ENCODE measurements at places on chromosomes 11 and 22. TPM values are rescaled to one million over a fixed set of nuclear protein-coding genes. Genes with fewer than 3 reads are reported as not detected.

DNA sequence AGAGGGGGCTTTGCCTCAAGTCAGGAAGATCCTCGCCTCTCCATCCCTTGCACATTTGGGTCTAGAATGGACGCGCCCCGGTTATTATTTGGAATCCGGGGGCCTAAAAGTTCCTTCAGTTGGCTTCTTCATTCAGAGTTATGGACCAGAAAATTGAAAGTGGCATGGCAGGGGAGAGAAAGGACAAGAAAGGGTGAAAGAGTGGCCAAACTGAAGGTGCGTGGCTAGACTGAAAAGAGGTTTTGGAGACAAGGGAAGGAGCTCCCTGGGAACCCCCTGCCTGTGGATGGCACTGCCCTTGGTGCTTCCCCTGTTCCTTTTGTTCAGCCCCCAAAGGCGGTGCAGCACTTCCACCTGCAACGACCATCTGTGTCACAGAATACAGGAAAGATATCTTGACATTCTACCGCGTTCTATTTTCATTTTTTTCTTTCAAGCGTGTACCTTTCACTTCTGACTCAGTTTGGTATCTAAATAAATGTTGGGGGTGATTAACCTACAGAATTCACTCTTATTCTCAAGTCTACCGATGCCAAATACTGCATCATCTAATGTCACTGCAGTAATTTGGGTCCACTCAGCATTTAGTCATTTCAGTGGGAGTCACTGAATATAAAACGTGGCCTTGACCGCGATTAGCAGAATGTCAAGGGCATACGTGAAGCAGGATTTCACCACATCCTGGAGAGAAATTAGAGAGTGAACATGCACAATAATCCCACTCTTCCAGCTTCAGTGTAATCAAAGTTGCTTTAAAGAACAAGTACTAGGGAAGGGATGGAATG is 88.1 kb upstream of the ARHGAP32 start:
- DNase-seq: no peak

DNA sequence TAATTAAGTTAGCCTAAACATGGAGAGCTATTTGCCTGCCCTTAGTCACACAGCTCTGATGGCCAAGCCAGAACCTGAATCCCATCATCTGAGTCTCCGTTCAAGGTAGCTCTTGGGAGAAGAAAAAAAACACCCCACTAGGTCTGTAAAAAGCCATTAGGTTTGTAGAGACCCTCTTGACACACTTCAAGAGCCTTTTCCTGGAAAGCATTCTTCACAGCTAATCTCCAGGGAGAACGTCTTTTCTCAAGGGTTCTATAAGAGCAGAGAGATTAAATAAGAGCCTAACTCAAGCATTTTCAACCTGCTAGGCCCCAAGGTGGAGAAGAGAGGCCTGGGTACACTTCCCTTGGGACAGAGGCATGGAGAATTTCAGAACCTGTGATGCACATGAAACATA is 61.6 kb upstream of the NAV2 start:
- DNase-seq: no peak

GRCh38 chr11:65488273-65489034 is 10.4 kb upstream of the MALAT1 start:
- peak; percentile 69 for DNase-seq

- no peak for DNase-seq
Measured at GRCh38 chr11:119335091-119335654, 846 bp downstream of the RNF26 start.

DNA sequence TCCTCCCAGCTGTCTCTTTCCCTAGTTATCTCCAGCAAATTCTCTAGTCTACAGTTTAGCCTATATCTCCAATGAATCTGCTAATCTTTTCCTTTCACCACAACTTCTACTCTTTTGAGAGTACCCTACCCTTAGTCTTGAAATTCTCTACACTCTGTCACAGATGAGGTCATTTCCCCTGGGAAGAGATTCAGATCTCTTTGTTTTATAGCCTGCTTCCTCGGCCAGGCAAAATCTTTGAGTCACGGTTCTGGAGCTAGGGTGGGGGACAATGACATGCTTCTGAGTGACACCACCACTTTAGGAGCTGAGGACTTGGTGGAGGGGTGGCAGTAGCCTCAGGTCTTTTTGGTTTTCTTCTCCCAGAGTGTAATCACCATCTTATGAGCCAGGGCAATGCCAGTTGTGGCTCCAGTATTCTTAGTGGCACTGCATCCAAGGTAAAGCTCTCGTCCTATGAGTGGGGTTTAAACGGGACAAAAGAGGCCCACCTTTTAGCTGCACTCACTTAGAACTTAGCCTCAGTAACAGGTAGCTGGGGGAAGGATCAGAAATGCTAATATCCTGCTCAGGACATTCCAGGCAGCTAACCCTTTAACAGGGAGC is 98.5 kb upstream of the RRM1 start:
- no peak for DNase-seq

GRCh38 chr22:29948385-29948769 is 65.4 kb downstream of the MTMR3 start:
- DNase-seq: no peak

GRCh38 chr11:19311308-19312030 is 70.7 kb upstream of the E2F8 start:
- peak; percentile 36 for DNase-seq

- no peak for DNase-seq
Measured at GRCh38 chr22:30838111-30838510, 130.5 kb downstream of the MORC2 start.

- no peak for DNase-seq
Measured at GRCh38 chr11:45907911-45908370, 870 bp upstream of the FREY1 start.

DNA sequence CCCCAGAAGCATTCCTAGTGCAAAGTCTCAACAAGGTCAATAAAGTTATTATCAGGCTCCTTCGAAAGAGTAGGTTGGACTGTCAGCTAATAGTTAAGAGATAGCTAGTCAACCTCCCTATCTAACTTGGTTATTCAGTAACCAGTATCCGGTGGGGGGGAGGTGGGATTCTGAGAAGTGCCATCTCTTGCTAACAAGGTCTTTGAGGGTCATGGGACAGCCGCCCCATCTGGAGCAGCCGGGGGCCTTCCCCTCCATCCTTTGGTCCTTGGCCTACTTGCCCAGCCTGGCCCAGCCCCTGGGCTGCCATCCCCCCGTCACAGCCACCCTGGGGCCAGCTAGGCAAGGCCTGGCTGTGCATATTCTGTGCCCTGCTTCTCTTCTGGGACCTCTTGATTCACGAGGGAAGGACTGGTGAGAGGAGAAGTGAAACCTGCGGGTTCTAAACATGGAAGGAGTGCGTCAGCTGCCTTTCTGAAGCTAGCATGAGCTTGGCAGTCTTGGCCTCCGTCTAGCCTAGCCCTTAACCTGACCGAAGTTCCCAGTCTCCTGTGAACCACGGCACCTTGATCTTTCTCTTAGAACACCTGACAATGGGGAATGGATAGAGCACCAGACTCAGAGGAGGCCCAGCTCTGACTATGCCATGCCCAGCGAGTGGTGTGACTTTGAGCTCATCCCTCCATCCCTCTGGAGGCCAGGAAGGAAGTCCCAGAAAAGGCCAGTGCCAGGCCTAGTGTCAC is 9.3 kb downstream of the SLC37A2 start:
- no peak for DNase-seq

DNA sequence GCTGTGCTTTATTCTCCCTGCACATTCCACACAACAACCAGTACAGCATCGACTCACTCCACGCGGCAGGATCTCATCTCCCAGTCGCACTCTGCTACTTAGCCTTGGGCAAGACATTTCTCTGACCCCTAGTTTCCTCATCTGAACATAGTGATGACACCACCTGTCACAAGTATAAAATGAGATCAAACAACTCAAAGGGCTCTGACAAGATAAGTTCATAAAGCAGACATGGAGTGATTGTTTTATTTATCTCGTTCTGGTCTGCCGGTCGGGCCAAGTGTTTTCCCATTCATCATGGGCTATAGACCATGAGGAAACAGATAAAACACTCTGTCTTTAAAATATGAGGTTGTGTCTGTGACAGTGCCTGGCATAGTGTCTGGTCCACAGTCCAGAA is 35.0 kb downstream of the DSCAML1 start:
- DNase-seq: peak; percentile 8

DNA sequence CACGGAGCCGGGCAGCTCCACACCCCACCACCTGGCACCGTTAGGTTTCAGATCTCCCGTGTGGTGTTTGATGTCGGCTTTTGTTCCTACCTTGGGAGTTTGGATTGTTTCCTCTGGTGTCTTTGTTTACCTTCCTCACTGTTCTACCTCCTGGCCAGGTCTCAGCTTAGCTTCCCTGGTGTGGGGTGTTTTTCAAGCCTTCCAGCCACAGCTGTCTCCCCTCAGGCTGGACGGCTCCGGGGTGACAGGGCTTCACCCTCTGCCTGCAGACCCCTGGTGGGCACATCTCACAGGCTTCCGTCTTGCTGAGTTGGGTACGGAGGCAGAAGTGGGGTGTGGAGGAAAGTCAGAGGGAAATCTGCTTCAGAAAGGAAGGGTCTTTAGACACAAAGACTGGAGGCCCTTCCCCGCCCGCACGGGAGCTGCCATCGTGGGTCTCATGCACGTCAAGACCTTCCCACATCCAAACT is 59.6 kb upstream of the EMID1 start:
- DNase-seq: no peak

DNA sequence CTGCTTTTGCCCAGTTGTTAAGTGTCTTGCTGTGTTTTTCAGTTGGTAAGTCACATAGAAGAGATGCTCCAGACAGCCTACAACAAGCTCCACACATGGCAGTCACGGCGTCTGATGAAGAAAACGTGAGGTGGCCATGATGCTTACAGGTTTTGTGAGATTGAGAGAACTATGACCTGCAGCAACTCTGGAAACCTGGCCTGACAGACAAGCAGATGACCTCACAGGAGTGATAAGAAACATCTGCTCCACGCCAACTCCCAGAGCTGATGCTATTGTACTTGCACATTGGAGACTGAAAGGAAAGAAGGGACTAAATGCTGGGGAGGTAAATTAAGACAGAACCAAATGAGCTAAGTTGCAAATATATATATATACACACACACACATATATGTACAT is 28.6 kb upstream of the LDHA start:
- no peak for DNase-seq

DNA sequence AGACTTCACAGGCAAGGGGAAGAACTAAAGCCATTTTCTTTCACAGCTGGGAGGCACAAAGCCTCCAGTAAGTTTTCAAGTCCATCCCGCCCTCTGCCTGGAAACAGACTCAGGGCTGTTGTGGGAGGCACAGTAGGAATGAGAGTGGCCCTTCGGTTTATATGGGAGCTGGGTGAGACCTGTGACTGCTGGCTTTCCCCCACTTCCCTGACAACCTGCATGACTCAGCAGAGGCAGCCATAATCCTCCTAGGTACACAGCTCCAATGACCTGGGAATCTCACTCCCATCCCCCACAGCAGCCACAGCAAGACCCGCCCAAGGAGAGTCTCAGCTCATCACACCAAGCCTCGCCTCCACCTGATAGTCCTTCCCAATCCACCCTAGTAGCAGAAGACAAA is 12.1 kb upstream of the TMEM45B start:
- DNase-seq: peak; percentile 14

- no peak for DNase-seq
Measured at GRCh38 chr11:122220321-122220720, 104.3 kb upstream of the BLID start.

DNA sequence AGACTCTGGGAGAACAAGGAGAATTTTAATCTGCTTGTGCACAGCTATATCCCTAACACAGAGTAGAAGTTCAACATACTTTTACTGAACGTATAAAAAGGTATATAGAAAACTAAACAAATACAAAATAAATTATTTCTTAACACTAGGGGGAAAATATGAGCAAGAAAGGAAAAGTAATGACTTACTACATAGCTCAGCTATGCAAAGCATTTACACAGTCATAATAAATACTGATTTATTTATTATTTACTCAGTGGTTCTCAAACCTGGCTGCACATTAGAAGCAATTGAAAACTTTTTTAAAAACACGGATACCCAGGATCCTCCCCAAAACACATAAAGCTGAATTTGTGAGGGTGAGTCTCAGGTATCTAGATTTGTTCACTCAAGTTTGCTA is 182.5 kb downstream of the TTC28 start:
- peak; percentile 14 for DNase-seq

- DNase-seq: no peak
Measured at GRCh38 chr22:38455530-38456271, 702 bp upstream of the KCNJ4 start.

DNA sequence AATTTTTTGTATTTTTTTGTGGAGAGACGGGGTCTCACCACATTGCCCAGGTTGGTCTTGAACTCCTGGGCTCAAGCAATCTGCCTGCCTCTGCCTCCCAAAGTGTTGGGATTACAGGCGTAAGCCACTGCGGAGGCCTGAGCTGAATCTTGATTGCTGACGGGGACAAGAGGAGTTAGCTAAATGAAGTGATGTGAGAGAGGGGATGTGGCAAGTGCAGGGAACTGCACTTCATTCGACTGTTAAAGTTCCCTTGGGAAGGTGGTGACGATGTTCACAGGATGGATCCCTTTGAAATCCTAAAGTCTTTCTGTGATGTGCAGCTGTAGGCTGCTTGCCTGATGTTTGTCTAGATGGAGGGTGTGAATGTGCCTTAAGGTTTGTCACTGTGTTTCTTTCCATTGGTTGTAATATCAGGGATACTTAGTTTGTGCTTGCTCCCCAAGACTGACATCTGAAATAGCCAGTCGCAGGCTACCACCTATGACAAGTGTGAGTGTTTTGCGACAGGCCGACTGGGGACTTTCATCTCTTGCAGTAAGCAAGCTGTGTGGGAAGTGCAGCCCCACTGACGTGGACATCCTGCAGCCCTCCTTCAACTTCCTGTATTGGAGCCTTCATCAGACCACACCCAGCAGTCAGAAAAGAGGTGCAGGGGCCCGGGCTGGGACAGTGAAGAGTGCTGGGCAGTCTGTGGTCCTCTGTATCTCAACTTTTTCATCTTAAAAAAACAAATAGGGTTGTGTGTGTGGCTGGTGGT is 19.6 kb upstream of the CCDC134 start:
- DNase-seq: no peak

DNA sequence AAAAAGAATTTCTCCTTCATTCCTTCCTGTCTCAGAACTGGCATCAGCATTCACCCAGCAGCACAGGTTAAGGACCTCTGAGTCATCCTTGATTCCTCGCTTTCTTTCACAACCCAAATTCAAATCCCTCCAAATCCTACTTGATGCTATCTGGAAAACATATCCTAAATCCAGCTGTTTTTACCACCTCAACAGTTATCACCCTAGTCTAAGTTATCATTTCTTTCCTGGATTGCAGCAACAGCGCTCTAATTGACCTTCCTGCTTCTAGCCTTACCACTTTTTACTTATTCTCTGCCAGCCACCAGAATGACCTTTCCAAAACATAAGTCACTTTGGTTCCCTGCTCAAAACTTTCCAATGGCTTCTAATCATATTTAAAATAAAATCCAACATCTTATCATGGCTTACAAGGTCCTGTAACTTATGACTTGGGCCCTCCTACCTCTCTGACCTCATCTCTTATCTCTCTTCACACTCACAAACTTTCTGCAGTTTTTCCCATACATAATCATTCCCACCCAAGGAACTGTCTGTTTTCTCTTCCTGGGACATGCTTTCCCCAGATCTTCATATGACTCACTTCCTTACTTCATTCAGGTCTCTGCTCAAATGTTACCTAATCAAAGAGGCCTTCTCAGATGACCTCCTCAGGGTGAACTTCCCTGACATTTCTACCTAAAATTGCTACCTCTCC is 119.4 kb downstream of the TTC28 start:
- peak; percentile 67 for DNase-seq

GRCh38 chr11:118214210-118214914 is 10.4 kb downstream of the JAML start:
- DNase-seq: no peak

CHRM1 gene
- not detected for total RNA-seq

CRYBB3 gene
- total RNA-seq: not detected

CSRP3 gene
- not detected for total RNA-seq

CRYBA4 gene
- total RNA-seq: not detected

CDC42BPG gene
- total RNA-seq: 9.4 TPM

TMA7B gene
- not detected for total RNA-seq

PIH1D2 gene
- 3.0 TPM for total RNA-seq

OR6Q1 gene
- not detected for total RNA-seq

CENPM gene
- 10.8 TPM for total RNA-seq

PRG3 gene
- total RNA-seq: not detected

All from renal cortical epithelial cell (primary cell).